CD4-positive, alpha-beta T cell treated with Interleukin-15 for 1 hour (primary cell): ENCODE measurements at places on chromosomes 13 and 19.

GRCh38 chr13:58680115-58680514 lies 1048.6 kb downstream of the PCDH17 start:
- no peak for DNase-seq

- no peak for DNase-seq
Measured at GRCh38 chr13:27663947-27664346, 42.3 kb downstream of the POLR1D start.

DNA sequence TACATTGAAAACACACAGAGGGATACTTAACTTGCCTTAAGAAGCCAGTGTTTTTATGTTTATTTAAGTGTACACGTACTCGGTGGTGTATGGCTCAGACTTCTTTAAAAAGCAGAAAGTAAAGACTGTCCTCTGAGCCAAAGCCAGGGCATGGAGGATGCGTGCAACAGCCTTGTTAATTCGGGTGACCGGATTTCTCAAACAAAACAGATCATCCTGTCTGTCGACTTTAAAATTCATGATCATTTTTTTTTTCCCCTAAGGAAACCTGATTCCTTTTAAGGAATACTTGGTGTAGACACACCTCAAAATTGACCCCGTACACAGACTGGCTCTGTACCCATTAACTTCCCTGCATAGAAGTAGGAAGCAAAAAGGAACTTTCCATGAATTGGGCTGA lies 124.7 kb upstream of the RNF113B start:
- DNase-seq = no peak

GRCh38 chr13:106565127-106565775 lies 2.7 kb downstream of the ARGLU1 start:
- DNase-seq = no peak

DNA sequence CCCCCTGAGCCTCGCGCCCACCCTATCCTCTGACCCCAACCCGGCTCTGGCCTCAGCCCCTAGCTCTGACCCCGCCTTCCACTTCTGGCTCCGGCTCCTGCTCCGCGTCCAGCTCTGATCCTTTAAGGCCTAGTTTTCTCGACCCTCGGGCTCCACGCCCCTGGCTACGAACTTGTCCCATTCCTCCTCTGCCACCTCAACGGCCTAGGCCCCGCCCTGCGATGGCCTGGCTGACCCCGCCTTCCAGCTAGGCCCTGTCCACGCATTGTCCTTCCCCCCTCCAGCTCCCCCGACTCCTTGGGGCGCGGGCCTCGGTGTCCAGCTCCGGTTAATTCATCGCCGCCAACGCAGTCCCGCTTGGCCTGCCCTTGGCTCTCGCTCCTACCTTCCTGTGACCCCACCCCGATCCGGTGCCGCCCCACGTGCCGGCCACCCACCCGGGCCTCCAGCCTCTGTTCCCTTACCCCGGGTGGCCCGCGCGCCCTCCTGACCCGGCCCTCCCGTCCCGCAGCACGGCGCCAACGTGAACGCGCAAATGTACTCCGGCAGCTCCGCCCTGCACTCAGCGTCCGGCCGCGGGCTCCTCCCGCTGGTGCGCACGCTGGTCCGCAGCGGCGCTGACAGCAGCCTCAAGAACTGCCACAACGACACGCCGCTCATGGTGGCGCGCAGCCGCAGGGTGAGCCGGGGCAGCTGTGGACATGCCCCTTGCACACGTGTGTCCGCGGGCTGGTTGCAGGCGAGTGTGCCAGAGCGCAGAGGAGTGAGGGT lies 9.4 kb downstream of the BCL3 start:
- no peak for DNase-seq

- DNase-seq = no peak
Measured at GRCh38 chr19:4018775-4019504, 11.4 kb downstream of the PIAS4 start.

DNA sequence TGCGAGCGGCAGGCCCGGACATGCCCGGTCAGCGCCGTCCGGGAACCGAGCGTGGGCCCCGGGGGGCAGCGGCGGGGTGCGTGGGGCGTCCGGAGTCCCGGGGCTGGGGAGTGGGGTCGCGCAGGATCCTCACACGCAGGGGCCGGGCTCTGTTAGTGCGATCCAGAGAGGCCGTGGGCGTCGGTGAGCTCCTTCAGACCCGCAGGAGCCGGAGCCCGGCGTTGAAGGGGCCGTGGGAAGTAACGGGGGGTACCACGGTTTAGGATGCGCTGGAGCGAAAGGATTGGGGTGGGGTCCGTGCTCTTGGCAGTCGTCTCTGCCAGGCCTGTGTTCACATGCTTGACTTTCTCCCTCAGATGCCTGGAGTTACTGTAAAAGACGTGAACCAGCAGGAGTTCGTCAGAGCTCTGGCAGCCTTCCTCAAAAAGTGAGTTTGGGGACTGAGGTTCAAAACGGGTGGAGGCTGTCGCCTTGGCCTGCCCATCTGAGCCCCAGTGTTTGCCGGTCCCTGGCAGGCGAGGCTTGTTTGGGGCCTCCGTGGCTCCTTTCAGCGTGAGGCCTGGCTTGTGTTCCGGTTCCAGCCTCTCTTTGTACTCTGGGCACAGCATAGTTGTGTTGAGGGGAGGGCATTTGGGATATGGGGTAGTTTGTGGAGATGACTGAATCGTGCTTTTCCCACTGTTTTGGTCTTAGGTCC lies 512 bp downstream of the RPS19 start:
- DNase-seq = no peak

DNA sequence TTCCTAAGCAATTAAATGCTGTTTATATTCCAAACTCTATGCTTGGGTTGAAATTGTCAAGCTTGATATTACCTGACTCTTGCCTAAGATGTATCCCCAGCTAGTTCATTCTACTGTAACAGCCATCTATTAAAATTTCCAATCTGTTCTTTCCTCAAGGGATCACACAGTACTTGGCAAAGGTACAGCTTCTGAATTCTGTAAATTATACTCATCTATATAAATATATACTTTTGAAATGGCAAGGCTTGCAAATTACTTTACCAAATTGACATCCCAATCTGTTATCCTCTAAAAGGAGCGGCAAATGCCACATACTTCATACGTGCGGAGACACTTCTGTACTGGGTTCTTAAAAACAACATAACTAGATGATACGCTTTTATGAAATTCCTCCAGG lies 330.2 kb downstream of the DNAJC15 start:
- DNase-seq = no peak

- no peak for DNase-seq
Measured at GRCh38 chr13:112641456-112642089, 48.3 kb upstream of the ATP11A start.

GRCh38 chr19:617551-618246 lies 15.6 kb downstream of the POLRMT start:
- no peak for DNase-seq

DNA sequence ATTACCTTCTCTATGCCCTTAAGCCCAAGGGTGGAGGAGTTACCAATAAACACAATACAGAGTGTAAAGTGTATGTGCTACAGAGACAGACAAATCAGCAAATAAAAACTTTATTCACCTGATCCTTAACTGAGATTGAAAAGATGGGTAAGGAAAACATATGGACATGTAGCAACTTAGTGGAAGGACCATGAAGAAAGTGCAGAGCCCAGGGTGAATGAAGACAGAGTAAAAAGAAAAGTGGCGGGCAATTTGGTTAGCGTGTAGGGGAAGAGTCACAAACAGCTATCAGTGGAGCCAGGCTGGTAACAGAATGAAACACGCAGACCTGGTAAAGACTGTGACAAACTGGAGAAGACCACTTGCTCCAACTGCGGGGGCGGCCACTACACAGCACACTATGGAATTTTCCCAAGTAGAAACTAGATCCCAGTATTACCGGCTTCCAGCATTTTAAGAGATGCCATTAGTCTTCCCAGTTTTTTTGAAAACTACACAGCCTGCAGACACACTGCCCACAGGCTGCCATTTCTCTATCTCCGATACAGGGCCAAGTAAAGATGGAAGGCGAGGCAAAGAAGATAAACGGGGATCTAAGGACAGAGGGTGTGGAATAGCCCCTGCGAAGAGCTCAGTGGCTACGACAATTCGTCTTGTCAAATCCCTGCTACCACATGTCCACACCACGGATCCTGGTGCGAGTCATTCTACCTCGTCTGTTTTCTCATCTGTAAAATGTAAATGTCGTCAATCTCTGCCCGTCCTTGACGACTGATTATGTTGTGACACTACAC lies 1.2 kb downstream of the UQCRFS1 start:
- no peak for DNase-seq

DNA sequence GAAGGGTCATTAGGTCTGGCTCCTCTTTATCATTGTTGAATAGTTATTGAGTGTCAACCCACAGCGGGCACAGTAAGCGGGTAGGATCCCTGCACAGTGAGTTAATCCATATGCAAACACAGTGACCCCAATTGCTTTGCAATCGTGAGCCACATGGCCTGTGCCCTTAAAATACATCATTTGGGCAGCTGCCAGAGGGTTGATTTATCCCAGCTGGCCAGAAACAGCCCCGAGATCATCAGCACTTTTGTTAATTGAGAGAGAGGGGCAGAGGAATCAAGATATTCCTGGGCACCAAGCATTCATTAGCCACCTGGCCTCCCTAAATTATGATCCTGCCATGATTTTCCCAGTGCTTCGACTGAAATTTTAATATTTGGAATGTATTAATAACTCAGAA lies 9.8 kb upstream of the CNMD start:
- DNase-seq = no peak
